ENCODE measurements at places on chromosomes 2 and 18.

DNA sequence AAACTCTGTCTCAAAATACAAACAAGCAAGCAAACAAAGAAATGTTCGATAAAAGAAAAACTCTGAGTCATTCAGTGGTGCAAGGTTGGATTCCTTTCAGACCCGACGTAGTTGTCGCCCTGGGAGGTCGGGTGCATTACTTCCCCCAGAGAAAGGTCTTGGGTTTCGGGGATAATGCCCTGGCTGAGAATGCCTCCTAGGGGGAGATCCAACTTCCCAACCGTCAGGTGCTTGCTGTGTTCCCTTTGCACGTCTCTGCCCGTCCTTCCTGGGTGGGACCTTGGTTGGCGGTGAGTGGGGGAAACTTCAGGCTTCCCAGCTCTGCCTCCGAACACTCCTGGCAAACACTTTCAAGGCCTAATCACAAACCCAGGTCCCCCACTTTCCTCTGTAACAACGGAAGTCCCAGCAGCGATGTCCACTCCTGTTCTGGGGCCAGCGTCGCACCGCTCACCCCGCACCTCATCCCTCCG is 609 bp downstream of the TPGS2 start:
- DNase-seq, result peak; percentile 68

DNA sequence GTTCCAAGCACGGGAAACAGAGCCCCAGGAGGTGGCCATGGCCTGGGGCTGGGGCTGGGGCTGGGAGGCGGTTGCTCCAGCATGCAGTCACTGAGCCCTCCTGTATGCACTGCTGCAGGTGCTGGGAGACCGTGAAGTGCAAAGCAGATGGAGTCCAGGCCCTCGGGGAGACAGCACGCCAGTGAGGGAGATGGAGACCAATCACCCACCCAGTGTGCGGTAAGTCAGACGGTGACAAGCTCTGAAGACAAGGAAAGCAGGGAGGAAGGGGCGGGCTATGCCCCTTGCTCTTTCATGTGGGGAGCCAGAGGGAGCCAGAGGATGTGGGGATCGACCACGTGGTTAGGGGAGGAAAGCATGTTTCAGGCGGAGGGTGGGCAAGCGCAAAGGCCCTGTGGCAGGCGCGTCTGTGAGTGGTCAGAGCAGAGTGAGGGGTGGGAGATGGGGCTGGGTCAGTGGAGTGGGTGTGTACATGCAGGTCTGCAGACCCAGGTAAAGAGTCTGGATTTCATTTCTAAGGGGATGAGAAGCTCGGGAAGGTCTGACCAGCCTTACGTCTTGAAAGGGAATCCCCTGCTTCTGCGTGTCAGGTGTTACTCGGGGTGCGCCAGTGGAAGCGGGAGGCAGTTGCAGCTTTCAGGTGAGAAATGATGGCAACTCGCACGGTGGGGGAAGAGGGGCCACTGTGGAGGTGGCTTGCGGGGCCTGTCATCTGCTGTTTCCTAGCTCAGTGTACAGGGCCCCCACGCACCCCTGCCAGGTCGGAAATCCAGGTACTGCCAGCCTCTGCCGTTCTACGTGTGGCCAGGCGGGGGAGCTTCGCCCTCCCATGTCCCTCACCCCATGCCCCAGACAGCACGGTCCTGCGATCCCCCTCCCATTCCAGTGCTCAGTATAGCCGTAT is 19.4 kb downstream of the RRM2 start:
- DNase-seq, result no peak

- DNase-seq, result peak; percentile 50
Measured at GRCh38 chr2:149152469-149152953, 114.0 kb downstream of the LYPD6B start.

DNA sequence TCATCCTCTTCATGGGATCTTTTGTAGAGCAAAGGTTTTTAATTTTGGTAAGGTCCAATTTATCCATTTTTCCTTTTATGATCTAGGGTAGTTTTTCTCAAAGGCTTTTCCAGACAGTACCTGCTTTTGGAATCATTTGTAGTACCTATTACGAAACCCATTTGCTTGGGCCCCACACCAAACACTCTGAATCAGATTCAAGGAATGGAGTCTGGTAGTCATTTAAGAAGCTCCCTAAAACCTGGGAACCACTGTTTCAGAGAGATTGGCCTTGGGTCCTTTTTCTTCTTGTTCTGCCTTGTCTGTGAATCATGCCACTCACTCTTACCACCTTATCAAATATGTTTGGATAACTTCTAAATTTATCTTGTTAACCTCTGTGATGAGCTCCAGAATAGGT is 40.3 kb downstream of the OSBPL6 start:
- DNase-seq, result peak; percentile 21

- DNase-seq, result peak; percentile 24
Measured at GRCh38 chr2:235793163-235793752, 299.4 kb downstream of the AGAP1 start.

GRCh38 chr2:30185178-30185577 is 38.4 kb downstream of the YPEL5 start:
- no peak for DNase-seq

GRCh38 chr2:38376346-38377049 is 575 bp downstream of the ATL2 start:
- peak; percentile 72 for DNase-seq

DNA sequence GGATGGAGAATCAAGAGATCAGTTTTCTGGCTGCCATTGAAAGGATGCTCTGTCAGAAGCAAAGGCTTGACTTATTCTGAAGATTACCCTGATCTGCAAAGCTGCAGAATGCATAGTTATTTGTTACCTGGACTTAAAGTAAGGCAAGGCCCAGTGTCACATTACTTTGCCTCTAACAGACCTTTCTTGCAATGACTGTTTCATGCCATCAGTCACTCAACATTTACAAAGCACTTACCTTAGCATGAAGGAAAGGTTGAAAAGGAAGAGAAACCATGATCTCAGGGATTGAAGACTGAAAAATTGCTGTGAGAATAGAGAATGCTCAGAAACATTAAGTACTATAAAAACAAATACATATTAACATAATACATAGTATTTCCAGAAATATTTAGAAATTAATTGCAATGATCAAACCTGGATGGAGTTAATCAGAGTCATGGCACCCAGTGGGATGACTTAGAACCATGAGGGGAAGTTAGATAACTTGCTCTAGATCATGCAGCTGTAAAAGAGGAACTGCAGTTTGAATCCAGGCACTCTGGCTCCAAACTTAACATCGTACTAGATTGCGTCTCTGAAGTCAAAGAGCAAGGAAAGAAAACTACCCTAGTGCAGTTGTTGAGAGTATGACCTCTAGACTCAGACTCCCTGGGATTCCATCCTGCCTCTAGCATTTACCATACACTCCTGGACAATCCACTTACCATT is 26.5 kb upstream of the FAM117B start:
- no peak for DNase-seq

DNA sequence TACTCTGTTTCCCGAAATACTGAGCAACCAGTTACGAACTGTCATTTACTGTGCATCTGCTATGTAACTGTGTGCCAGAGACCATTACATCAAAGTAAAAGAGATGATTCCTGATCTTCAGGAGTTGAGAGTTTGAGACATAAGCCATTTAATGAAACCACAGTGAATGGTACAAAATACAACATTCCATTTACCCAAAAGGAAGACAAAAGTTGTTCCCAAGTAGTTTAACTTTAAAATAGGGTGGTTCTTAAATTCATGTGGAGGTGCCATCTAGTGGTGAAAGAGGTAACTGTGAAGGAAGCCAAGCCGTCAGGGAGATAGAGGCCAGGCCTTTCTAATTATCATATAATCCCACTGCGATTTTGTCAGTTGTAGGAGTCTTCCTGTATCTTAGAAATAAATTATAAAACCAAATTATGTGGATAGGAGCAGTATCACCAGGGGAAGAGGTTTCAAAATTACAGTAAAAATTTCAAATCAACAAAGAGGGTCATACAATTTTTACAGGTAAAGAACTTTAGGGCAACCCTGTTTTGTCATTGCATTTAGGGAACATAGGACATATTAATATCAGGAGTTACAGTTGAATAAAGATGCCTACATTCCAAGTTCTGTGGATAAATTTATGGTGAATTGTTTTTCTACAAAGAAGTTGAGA is 67.7 kb downstream of the EPAS1 start:
- peak; percentile 78 for DNase-seq

GRCh38 chr18:35289727-35290093 is 319 bp downstream of the ZSCAN30 start:
- DNase-seq, result no peak

DNA sequence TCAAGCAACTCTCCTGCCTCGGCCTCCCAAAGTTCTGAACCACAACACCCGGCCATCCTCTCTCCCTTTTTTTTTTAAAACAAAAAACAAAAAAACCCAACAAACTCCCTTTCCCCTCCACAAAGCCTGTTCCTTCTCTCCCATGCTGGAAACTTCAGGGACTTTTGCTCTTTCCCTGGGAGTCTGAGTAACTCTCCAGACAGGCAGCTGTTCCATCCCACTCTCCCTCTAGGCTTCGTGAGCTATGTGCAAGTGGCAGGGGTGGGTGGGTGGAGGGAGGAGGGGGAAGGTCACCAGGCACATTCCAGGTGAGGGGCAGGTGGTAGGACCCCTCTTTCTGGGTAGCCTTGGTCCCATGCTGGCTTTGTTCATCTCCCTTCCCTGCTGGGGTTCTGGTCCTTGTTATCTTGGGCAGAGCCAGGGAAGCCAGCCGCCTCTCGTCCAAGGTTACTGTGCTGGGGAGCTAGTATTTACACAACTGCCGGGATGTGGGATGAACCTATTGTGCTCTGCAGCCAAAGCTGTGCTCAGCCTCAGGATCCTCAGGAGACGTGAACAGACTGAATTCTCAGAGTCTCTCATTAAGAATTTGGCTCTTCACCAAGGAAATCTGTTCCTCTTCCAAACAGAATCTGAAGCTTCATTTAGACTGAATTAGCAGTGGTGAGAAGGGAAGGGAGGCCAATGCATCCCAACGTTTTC is 106.9 kb downstream of the LIPG start:
- no peak for DNase-seq

- no peak for DNase-seq
Measured at GRCh38 chr2:77013457-77013856, 508.7 kb downstream of the LRRTM4 start.

DNA sequence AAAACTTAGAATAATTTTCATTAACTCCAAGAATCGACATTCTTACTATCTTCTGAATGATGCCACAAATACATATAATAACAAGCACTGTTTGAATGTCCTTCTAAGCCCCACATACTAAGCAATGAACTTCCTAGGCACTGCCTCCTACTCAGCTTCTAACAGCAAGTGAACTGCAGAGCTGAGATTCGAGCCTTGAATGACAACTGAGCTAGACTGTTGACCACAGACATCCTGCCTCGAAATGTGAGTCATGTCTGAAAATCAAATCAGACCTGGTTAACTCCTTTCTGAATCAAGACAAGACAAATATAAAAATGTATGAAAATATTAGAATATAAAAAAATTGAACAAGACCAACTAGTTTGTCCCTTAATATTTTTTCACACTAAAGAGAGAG is 108.1 kb downstream of the MYT1L start:
- DNase-seq, result peak; percentile 3

- peak; percentile 71 for DNase-seq
Measured at GRCh38 chr2:238601433-238602222, 174.9 kb downstream of the ASB1 start.

- DNase-seq, result no peak
Measured at GRCh38 chr2:20667151-20667530, 197 bp downstream of the GDF7 start.

DNA sequence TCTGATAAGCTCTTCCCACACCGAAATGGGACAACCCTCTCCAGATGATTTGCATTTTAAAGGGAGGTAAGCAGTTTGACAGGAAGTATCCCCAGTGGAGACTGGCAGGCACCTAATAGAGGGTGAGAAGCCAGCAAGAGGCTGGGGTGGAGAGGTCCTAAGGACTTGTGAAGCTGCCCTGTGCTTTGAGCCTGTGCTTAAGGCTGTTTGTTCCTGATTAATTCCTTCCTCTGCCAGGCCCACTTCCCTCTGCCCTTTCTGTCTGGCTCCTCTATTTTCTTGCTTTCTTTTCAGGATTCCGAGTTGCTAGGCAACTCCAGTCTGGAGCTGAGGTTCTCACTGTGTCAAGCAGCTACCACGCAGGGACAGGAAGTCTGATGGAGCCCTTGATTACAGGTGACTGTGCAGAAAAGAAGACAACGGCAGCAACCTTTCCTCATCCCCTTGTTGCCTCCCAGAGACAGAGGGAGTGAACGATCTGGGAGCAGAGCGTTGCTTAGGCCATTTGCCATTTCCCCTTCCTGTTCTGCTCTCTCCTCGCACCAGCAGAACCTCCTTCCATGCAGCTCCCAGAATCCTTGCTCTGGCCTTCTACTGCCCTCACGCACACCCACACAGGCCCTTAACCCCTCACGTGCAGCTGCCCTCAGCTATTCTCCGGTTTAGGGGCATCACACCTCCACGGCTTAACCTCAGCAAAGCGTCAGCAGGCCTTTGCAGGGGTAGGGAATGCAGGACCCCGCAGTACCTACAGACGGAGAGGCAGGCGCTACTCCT is 103.6 kb upstream of the CELF4 start:
- DNase-seq, result no peak

- no peak for DNase-seq
Measured at GRCh38 chr2:236848501-236848900, 237.2 kb upstream of the COPS8 start.

- no peak for DNase-seq
Measured at GRCh38 chr18:9210966-9211365, 74.4 kb downstream of the ANKRD12 start.

GRCh38 chr2:45394842-45395241 is 216.2 kb downstream of the SRBD1 start:
- DNase-seq, result no peak

DNA sequence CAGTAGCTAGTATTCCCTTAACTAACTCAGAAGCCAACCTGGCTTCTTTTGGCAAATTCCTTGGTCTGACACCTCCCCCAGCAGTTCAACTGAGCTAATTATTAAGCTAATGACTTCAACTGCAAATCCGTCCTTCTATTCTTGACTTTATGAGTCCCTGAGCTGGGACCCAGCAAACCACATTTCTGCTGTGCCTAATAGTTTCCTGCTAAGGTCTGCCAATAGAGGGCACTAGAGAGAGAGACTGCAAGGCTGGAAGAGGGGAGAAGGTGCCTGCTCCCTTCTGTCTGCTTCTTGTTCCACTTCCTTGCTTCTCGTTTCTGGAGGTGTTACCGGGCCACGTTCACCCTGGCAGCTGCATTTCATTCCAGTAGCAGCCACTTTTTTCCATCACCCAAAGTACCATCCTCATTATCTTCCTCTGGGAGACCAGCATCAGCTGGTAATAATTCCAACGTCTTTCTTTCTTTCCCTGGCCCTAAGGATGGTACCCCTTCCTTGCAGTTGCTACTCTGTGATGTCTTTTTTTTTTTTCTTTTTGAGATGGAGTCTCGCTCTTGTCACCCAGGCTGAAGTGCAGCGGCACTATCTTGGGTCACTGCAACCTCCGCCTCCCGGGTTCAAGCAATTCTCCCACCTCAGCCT is 352.0 kb downstream of the TNS1 start:
- DNase-seq, result peak; percentile 79

GRCh38 chr18:61742565-61743429 is 150.0 kb downstream of the RNF152 start:
- DNase-seq, result no peak

GRCh38 chr2:200383380-200384110 is 77.1 kb downstream of the SPATS2L start:
- peak; percentile 70 for DNase-seq

GRCh38 chr2:27249891-27250651 is 12.8 kb downstream of the SLC30A3 start:
- DNase-seq, result peak; percentile 39

- DNase-seq, result no peak
Measured at GRCh38 chr2:9074930-9075329, 71.4 kb upstream of the MBOAT2 start.

Measured in EH (cell line).